ENCODE measurements at places on chromosomes 3 and 15. TPM values are rescaled to one million over a fixed set of nuclear protein-coding genes. Genes with fewer than 3 reads are reported as not detected.

Gene CCR1
- not detected for total RNA-seq

Gene STRIT1
- total RNA-seq: not detected

Gene GP5
- 0.09 TPM for total RNA-seq

Gene ZMYND10
- total RNA-seq: 3.2 TPM

Gene MGLL
- total RNA-seq: 0.22 TPM

Gene CASR
- total RNA-seq: 0.02 TPM

Gene MANF
- total RNA-seq: 153 TPM

Gene CDHR4
- not detected for total RNA-seq

Gene TXNRD3
- total RNA-seq: 12.5 TPM

Gene PTPRG
- total RNA-seq: 76.5 TPM

Gene RPL4
- total RNA-seq: 2,895 TPM

Gene ZNF639
- total RNA-seq: 42.0 TPM

Gene SERPINI2
- not detected for total RNA-seq

Gene CD47
- 6.4 TPM for total RNA-seq

Gene MAP1A
- total RNA-seq: 0.74 TPM

Gene THOC7
- 103 TPM for total RNA-seq

Gene RHO
- not detected for total RNA-seq

Gene SKOR1
- total RNA-seq: 0.23 TPM

Gene SLC9C1
- 0.50 TPM for total RNA-seq

Gene ACTR8
- 29.8 TPM for total RNA-seq

Gene SLC28A2
- total RNA-seq: 4.4 TPM

Gene MAP6D1
- total RNA-seq: 5.3 TPM

Gene DUT
- total RNA-seq: 87.2 TPM

Gene GLDN
- 1.7 TPM for total RNA-seq

Gene PARP15
- 0.29 TPM for total RNA-seq

Gene CHRD
- total RNA-seq: 17.4 TPM

Gene LINGO1
- total RNA-seq: 23.9 TPM

Gene SAXO2
- total RNA-seq: 17.6 TPM

Gene ARRDC4
- 2.1 TPM for total RNA-seq

Gene SCN11A
- total RNA-seq: 0.36 TPM

Gene HYKK
- total RNA-seq: 4.4 TPM

Gene ALS2CL
- total RNA-seq: 8.9 TPM

Gene CORO2B
- 1.4 TPM for total RNA-seq

Gene GOLGA6B
- not detected for total RNA-seq

Gene NPAP1
- 0.18 TPM for total RNA-seq

Gene MYO5C
- 24.9 TPM for total RNA-seq

Gene NEK10
- 2.4 TPM for total RNA-seq

Gene EEFSEC
- total RNA-seq: 15.3 TPM

Gene NIT2
- 35.6 TPM for total RNA-seq

Gene PLA1A
- total RNA-seq: 5.3 TPM

Gene LDHAL6B
- total RNA-seq: not detected

Gene PATL2
- total RNA-seq: 0.26 TPM

Gene TGM4
- not detected for total RNA-seq

Gene IGSF11
- total RNA-seq: 4.3 TPM

Gene ALPK3
- total RNA-seq: 94.1 TPM

Gene P3H2
- total RNA-seq: 322 TPM

Gene CLRN1
- total RNA-seq: not detected

Gene DUOXA2
- total RNA-seq: not detected

Gene SLC12A1
- total RNA-seq: not detected

Gene TPRA1
- 24.8 TPM for total RNA-seq

Gene PP2D1
- total RNA-seq: not detected

Gene MESP2
- 0.20 TPM for total RNA-seq

Gene CCR9
- total RNA-seq: not detected
